Activated CD4-positive, alpha-beta T cell treated with anti-CD3 and anti-CD28 coated beads, Interleukin-2, amount 50 U/mL, for 4 hours (primary cell): ENCODE measurements at places on chromosomes 12 and 14.

DNA sequence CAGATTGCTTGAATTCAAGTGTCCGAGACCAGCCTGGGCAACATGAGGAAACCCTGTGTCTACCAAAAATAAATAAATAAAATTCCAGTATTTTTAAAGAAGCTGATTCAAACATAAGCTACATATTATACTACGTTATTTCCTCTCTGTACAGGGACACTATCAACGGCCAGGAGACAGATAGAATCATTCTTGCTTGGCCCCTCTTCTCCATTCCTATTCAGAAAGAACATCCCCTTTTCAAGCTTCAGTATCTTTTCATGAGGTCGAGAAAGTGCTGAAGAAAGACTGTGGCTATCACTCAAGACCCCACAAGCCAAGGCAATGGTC lies 314 bp upstream of the DHRS7 start:
- DNase-seq = no peak

DNA sequence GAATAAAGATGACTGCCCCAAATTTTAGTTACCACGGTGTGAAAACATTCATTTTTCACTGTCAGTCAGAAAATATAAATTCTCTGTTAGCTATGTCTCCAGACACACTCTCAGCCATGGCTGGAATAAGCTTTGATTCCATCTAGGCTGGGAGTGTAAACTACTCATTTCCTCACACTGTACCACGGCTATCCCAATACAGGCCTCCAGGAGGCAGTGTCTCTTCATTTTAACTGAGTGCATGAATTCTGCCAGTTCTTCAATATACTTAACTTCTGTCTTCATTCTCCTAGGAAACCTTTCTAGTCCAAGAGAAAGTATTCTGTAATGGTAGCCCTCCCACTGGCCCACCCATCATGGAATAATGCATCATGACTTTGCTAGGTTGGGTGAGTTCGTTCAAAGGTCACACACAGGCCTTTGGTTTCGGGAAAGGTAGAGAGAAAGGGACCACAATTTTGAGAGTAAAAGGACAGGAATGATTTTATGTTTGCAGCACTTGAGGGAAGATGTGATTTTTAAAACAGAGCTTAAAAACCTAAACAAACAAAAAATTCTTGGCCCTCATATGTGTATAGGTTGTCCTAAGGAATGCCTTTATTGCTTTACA lies 381.1 kb downstream of the SEC23A start:
- DNase-seq = no peak

GRCh38 chr12:71840231-71840847 lies 780 bp downstream of the TBC1D15 start:
- DNase-seq = no peak

- DNase-seq = no peak
Measured at GRCh38 chr14:26791117-26791806, 193.4 kb upstream of the NOVA1 start.

- DNase-seq = no peak
Measured at GRCh38 chr12:132194056-132194455, 49.8 kb downstream of the NOC4L start.

- no peak for DNase-seq
Measured at GRCh38 chr12:132615579-132616038, 3.0 kb upstream of the P2RX2 start.

- no peak for DNase-seq
Measured at GRCh38 chr14:59182641-59183040, 5.8 kb upstream of the DAAM1 start.

DNA sequence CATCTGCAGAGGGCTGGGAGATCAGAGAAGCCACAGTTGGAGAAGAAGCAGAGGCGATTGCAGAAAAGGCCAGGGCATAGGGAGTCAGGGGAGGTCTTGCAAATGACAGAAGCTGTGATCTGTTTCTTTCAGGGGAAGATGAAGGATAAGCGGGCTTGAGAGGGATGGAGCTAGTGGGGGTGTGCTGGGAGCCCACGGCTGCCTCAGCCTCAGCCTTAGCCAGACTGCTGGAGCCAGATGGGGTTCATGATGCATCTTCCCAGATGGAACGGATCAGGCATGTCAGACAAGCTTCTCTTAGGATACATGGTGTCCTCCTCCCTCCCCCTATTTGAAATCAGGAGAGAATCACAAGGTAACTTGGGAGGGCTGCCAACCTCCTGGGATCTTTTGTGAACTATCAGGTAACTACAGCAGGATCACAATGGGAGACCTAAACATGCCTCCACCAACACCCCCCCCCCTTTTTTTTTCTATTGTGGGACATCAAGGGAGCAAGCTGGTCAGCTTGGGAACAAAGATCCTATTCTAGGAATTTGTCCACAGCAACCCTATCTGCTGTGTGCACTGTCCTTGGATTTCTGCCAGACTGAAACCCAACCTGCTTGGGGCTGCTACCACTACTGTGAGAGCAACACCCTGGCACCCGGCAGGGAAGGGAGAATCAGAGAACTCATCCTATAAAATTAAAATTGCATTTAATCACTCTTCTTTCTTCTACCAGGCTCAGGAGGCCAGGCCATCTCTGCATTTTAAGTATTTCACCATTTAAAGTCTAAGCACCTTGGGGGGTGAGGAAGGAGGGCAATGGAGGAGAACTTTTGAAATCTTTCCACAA lies 10.7 kb upstream of the ATP2A2 start:
- no peak for DNase-seq

- DNase-seq = no peak
Measured at GRCh38 chr12:2267703-2268470, 215.1 kb downstream of the CACNA1C start.

DNA sequence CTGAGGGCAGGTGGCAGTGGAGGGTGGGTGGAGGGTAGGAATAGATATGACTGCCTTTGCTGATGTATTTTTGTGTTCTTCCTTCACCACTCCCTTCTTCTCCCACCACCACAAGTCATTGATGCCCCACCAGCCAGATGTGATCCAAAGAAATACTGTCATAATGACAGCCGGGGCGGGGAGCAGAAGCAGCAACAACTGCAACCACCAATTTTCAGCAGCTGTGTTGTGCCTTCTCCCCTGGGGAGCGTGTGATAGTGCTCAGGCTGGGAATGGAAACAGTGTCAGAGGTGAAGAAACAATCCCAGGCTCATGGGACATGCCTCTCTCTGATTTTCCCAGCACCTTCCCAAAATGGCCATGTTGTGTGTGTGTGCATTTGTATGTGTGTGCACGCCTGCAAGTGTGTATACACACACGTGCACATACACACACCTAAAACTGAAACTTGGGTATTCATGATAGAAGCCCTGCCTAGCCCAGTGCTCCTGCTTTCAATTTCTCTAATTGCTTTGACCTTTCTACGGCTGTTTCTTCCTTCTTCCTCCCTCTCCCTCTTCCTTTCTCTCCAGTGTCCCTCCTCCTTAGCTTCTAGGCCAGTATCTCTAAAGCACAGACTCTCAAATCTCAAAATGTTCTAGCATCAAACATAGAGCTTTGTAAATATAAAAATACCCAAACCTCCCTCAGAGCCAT lies 299.2 kb upstream of the FKBP4 start:
- DNase-seq = no peak

- no peak for DNase-seq
Measured at GRCh38 chr14:99264691-99265450, 7.1 kb downstream of the BCL11B start.

- no peak for DNase-seq
Measured at GRCh38 chr12:119182701-119183493, 4.2 kb downstream of the HSPB8 start.

DNA sequence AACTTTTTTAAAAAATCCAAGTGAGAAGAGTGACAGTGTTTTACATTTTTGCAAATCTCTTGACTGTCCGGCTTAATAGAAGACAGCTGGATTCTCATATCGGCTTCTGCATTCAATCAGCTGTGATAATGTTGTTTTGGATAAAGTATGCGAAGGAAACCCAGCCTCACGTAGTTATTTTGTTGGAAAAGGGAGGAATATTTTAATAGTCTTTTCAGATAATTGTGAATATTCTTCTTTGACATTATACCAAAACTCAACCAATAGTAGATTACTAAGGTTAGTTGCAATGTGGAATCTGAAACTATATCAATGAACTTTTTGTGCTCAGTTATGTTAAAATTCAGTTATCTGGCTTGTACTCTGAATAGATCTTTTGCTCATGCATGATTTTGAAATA lies 276.5 kb downstream of the ZFP36L1 start:
- DNase-seq = no peak

- DNase-seq = no peak
Measured at GRCh38 chr14:23579311-23579630, 681 bp upstream of the JPH4 start.

DNA sequence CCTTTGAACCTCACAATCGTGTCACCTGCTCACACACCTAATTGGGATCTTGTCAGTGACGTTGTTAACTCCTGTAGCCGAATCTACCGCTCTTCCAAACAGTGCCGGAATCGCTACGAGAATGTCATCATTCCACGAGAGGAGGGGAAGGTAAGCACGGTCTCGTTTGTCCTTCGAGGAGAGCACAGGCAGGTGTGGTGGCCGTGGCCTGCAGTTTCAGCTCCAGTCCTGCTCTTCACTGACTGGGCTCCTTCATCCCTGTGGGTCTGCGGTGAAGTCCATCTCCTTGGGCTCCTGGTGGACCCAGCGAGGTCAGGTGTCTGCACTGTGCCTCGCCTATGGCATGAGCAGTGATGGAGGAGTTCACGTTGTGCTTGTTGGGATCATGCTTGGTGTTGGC lies 96.0 kb downstream of the EP400 start:
- no peak for DNase-seq

- DNase-seq = no peak
Measured at GRCh38 chr12:104538056-104538455, 81.3 kb downstream of the CHST11 start.

DNA sequence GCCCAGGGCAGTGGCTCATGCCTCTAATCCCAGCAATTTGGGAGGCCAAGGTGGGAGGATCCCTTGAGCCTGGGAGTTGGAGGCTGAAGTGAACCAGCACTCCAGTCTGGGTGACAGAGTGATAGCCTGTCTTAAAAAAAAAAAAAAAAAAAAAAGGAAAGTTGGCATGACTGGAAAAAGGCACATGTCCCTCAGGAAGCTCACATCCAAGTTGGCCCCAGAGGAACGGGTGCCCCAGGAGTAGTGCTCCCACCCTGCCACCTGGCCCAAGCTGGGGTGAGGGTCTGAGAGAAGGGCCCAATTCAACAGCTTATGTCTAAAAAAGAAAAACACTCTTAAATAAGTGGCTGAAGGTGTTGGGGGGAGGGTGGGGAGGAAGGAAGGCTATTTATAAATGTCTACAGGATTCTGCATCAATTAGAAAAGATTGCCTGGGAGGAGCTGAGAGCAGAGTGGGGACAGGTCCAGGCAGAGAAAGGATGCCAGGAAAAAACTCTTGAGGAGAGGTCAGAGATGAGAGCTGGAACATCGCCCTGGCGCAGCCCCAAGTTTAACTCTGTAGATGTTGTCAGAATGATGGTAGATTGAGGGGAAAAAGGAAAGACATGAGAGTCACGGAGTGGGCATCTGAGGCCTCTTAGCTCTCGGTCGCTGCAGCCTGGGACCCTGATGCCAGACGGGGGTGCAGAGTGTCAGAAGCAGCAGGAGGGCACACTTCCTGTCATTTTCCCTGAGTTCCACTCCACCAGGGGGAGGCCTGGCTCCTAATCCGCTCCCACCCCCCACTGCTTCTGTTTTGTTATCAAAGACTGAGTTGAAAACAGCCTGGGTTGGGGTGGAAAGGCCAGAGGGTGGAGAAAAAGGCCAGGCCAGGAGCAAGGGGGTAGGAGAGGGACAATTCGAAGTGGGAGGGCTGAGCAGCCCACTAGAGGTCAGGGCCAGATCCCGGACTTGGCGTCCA lies 7.3 kb downstream of the SPRYD3 start:
- no peak for DNase-seq

DNA sequence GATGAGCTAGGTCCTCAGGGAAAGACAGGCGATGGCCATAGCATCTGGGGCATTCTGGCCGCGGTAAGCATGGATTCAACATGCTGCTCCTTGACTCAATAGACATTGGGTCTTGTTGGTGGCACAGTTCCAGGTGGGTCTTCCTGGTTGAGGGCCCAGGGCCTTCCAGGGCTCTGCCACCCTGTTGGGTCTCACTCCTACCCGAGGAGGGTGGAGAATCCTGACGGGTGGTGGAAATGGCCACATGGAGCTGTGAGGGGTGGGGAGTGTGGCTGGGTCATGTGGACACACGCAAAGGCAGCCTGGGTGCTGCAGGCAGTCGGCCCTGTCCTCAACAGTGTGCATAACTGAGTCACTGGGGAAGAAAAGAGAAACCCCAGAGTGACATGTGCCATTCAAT lies 148.1 kb downstream of the KIF26A start:
- no peak for DNase-seq

DNA sequence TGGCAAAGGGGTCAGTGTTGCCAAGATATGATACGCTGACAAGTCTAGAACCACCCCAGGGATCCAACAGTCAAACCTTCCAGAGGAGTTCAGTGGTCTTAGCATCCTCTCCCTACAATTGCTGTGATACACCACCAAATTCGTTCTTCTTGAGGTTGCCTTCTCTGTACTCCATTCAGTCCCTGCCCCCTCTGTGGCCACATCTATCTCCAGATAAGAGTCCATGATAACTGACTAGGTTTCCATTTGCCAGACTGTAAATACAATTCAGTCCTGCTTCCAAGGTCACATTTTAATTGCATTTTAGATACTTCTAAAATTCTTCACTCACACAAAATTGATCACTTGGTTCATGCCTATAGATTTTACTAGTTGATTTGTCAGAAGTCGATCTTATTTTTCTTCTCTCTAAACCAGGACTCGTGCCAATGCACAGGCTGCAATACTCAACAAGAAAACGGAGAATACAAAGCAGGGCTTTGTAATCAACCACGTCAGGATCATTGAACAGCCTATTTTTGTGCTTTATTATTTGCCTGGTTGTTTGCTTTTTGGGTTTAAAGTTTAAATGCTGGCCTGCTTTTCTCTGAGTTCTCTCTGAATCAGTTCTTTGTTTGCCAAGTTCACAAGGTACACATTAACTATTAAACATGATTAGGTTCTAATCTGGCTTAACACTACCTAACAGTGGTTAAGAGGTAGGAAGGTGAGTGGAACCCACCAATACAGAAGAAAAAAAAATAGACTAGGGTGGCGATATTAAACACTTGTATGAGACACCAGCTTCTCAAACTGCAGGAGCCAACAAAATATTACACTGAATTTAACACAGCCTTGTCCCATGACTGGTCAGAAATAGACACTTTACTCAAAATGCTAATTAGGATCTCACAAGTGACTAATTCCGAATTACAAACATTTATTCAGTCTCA lies 5.3 kb upstream of the TSPAN8 start:
- DNase-seq = no peak

DNA sequence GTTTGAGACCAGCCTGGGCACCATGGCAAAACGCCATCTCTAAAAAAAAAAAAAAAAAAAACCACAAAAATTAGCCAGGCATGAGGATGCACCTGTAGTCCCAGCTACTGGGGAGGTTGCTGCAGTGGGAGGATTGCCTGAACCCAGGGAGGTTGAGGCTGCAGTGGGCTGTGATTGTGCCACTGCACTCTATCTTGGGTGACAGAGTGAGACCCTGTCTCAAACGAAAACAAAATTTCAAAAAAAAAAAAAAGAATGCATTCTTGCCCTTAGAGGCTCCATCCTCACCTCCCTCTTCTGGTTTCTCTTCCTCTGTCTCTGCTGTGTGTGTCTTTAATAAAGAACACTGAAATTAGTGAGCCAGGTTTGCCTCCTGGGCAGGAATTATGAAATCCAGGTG lies 107.8 kb downstream of the VCPKMT start:
- no peak for DNase-seq

- DNase-seq = no peak
Measured at GRCh38 chr12:96720363-96720705, 186.7 kb upstream of the NEDD1 start.

- DNase-seq = no peak
Measured at GRCh38 chr14:51929910-51930682, 59.2 kb upstream of the RTRAF start.
